ENCODE measurements at places on chromosomes 2 and 18.

DNA sequence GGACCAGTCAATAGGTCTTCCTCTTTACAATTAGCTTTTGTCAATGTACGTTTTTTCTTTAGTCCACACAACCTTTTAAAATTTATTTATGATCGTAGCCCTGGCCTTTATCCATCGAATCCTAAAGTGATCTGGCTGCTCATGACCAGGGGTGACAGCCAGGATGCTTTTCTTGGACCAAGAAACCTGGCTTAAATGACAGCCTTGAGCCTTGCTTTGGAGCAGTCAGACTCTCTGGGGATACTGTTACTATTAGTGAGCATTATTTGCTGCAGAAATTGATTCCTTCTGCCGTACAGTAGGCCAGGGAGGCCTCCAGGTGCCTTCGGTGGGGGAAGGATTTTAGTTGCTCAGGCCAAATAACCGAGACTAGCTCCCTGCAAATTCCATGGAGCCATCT is 70.2 kb downstream of the AGAP1 start:
- DNase-seq, result no peak

DNA sequence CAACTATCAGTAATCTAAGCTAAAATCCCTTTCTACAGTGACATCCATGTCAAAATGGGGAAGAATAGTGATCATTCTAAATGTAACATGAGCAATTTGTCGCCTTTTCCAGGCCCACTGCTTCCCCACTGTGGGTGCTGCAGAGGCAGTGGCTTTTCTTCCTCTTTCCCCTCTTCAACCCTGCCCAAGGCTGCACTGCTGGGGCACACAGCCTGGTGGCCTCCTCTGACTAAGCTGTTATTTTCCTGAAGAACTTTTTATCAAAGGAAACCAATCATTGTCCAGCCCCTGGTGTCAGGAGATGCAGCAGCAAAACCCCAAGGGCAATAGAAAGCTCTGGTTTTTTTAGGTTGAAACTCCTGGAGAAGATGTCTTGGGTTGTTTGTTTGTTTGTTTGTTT is 117.6 kb upstream of the KLF7 start:
- peak; percentile 12 for DNase-seq

DNA sequence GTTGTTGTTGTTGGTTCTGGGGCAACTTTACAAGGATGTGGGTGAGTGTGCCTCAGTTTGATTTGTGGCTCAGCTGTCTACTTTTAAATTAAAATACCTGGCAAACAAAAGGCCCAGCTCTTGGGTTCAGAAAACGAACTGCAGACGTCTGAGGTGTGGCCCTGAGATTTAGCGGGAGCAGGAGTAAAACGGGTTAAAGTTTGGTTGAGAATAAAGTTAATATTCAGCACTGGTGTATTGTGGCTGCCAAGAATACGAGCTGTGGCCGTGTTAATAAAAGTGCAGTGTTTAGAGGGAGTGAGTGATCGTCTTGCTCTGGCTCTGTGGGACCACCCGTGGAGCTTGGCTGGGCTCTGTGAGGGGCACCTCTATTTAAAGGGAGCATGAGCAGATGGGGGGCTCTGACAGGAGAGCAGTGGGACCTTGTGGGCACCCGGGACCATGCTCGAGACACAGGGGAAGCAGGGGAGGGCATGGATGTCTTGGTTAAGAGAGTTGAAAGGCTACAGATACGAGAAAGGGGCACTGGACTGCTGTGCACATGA is 80.3 kb downstream of the VAPA start:
- no peak for DNase-seq

DNA sequence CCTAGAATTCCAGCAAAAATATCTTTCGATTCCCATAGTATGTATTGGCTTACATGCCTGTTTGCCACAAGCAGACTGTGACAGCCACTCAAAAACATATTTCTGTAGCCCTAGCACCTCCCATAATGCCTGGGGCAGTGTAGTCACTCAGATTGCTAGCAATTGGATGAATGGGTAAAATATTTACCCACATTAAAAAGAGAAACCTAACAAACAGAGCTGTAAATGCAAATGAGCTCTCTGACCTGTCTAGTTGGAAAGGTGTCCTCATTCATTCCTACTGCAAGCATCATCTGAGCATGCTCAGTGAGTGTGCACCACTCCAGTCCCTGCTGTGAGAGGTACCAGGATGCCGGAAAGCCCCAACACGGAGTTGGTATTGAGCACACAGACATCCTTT is 234.0 kb upstream of the RAB12 start:
- peak; percentile 60 for DNase-seq

DNA sequence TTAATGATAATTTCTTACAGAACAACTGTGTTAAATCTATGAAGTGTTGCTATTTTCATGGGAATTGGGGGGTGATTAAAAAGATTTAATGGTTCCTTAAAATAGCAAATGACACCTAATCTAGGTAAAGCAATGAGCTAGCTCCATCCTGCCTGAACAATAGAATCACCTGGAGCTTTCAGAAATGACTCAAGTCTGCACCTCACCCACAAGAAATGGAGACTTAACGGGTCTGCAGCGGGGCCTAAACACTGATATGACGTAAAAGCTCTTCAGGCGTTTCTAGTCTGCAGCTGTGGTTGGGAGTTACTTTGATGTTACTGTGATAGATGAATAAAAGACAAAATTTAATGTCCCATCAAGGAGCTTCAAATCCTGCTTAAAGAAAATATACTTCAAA is 328.2 kb downstream of the RND3 start:
- DNase-seq, result no peak

- no peak for DNase-seq
Measured at GRCh38 chr2:111252436-111252835, 131.7 kb downstream of the BCL2L11 start.

All from trophoblast cell (in vitro differentiated cells and primary cell).